ENCODE measurements at places on chromosomes 12 and 14. TPM values are rescaled to one million over a fixed set of nuclear protein-coding genes. Genes with fewer than 3 reads are reported as not detected.

Gene KCNC2
- total RNA-seq = not detected

Gene PELI2
- 18.7 TPM for total RNA-seq

Gene NPAS3
- total RNA-seq = 0.17 TPM

Gene NELL2
- not detected for total RNA-seq

Gene CHGA
- total RNA-seq = not detected

Gene CLIP1
- total RNA-seq = 73.4 TPM

Gene RASSF8
- total RNA-seq = 54.9 TPM

Gene GYS2
- not detected for total RNA-seq

Gene TESPA1
- not detected for total RNA-seq

Gene EVL
- 33.9 TPM for total RNA-seq

Measured in smooth muscle cell of trachea (primary cell).